ENCODE measurements at places on chromosomes 7 and 10. TPM values are rescaled to one million over a fixed set of nuclear protein-coding genes. Genes with fewer than 3 reads are reported as not detected.

PKD1L1 gene
- 0.61 TPM for total RNA-seq

CNOT4 gene
- total RNA-seq: 20.1 TPM

DNA sequence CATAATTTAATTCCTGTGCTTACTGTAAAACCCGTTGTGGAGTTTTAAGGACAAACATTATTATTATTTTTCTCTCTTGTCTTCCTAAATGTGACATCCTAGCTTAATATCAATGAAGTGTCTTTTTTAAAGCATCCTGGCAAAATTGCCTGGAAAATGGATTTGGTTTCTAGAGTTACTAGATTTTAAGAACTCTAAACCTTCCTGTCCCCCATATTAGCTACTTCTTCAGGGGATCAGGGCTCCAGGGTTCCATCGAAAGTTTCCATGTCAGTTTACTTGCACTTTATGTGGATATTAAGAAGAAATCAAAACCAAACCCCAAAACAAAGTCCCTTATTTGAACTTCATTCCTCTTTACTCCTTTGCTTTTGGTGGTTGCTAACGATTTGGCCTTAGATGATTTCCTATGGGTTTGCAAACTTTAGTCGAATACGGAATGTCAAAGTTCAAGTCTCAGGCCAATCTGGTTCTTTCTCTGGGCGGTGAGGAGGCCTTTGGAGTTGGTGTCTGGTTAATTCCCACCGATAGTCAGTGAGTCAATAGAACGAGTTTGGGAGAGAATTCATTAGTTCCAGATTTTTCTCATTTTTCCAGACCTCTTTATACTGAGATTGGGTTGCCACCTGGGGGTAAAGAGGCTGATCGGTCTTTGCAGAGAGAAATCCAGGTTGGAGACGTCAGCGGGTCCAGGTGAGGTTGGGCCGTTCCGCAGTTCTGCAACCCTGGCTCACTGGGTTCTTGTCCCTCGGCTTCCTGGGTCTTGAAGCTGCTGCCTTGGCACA, 1.1 kb downstream of the CUX1 start:
- ATAC-seq: no peak

- ATAC-seq: peak; percentile 64
Measured at GRCh38 chr10:93386631-93387369, 95.3 kb downstream of the MYOF start.

- no peak for ATAC-seq
Measured at GRCh38 chr10:103168438-103168837, 24.6 kb downstream of the NT5C2 start.

GRCh38 chr10:118045158-118045836, 1.4 kb downstream of the RAB11FIP2 start:
- no peak for ATAC-seq

DNA sequence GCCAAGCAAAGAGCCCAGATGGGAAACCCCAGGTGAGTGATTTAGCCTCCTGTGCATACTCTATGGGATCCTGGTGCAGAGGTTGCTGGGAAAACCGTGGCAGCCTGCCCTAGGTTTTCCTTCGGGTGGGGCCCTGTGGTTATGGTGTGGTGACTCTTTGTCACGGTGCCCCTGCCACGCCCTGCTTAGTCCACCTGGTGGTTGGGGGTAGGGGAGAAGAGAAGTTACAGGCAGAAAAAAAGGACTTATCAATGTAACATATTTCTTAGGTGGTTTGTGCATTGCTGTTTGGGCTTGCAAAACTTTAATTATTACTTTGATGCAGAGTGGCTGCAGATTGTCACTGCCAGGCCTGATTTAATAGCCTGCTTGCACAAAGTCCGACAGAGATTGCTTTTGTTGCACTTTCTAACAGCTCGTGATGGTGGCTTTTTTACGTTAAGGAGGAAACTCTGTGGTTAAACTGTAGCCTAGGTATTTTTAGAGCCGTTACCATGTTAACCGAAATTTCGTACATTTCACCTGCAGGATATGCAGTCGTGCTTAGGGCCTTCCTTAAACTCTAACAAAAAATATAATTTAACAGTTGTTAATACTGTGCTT, 197.4 kb downstream of the RNLS start:
- ATAC-seq: peak; percentile 73
